Dermis blood vessel endothelial cell (primary cell): ENCODE measurements at places on chromosomes 4 and X. TPM values are rescaled to one million over a fixed set of nuclear protein-coding genes. Genes with fewer than 3 reads are reported as not detected.

DNA sequence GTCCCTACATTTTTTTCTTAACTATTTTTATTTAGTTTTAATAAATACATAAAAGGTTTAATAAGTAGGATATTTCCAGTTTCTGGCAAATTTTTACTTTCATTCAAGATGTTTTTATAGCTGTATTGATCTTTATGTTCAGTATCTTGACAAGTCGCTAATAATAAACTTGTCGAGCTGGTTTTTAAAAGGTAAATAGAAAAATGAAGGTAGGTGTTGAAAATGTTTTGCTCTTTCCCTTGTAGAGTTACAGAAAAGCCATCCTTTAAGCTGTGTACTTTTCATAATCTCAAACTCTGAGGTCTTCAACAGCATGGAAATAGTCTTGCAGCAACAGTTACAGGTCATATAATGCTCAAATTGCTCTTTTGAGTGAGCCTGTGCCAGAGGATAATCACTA, 52.6 kb downstream of the RS1 start:
- DNase-seq = no peak

The CENPVL2 gene
- not detected in 2 replicates for total RNA-seq

The LANCL3 gene
- total RNA-seq = 0.34 and 0.51 TPM in 2 replicates

DNA sequence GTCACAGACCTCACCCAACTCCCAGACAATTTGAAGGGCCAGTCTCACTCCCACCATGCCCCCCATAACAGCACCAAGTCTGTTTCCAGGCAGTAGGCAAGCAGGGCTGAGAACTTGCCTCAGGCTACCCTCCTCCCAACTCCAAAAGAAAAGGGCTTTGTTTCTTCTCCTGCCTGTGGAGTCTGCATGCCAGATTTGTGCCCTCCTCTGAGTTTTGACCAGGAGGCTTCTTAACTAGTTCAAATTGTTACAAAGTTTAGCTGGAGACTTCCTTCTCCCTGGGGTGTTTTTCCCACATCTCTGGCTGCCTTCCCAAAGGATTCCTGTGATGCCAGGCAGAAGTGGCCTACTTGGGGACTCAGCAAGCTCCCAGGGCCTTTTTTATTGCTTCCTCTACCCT, 29.6 kb downstream of the PBDC1 start:
- DNase-seq = no peak

The ITIH6 gene
- total RNA-seq = not detected in 2 replicates

GRCh38 chrX:118755633-118756032, 28.2 kb downstream of the IL13RA1 start:
- DNase-seq = no peak

- no peak for DNase-seq
These were observed 3.0 kb downstream of the PLP2 start for GRCh38 chrX:49174723-49175122.

DNA sequence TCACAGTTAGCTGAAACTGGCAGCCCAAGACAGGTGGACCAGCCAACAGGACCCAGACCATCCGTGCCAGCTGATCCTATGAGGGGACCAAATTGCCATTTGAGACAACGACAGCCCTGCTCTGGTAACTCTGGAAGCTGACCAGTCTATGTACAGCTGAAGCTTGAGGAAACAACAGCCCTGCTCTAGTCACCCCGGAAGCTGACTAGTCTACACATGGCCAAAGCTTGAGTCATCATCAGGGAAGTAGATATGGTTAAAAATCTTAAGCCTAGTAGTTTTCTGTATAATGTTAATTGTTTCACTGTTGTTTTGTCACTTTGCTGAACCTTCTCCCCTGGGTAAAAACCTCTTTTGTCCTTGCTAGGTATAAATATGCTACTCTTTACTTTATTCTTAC, 905.4 kb upstream of the NDST4 start:
- DNase-seq = no peak

- peak; percentile 95 for DNase-seq
These were observed 208.3 kb upstream of the JADE1 start for GRCh38 chr4:128600996-128601871.

DNA sequence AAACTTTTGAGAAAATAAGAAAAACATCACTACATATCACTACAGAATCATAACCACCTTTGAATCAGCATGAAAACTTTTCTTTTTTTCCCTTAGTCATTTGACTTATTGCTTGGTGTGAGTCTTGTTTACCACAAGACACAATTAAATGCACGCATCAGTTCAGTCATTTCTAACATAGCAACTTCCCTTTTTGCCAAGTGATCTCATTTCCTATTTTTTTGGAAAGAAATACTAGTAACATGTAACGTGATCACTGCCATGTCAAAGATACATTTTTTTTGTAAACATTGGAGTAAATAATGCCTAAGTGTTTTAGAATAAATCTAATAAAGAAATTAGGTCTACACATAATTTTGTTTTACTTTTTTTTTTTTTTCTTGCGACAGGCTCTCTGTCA, 5.1 kb upstream of the CXCL8 start:
- DNase-seq = peak; percentile 87

The FGFRL1 gene
- 12.8 and 20.8 TPM in 2 replicates for total RNA-seq

GRCh38 chr4:81256059-81256970, 41.3 kb upstream of the PRKG2 start:
- DNase-seq = no peak

- peak; percentile 63 for DNase-seq
These were observed 8.6 kb downstream of the SRPX start for GRCh38 chrX:38211891-38212635.

GRCh38 chrX:40195368-40195767, 97.6 kb upstream of the BCOR start:
- DNase-seq = no peak

The OPRPN gene
- not detected in 2 replicates for total RNA-seq
